ENCODE measurements at places on chromosomes 3 and 15. TPM values are rescaled to one million over a fixed set of nuclear protein-coding genes. Genes with fewer than 3 reads are reported as not detected.

CLEC3B gene
- 0.13 TPM for total RNA-seq

C3orf49 gene
- total RNA-seq, result not detected

FOXB1 gene
- total RNA-seq, result not detected

GOLGA8T gene
- 1.7 TPM for total RNA-seq

DAZL gene
- not detected for total RNA-seq

PLA2G4D gene
- not detected for total RNA-seq

SLC28A1 gene
- total RNA-seq, result 0.03 TPM

LRTM1 gene
- not detected for total RNA-seq

SLC22A13 gene
- total RNA-seq, result not detected

WNT7A gene
- 0.03 TPM for total RNA-seq

ITIH3 gene
- not detected for total RNA-seq

DPH6 gene
- total RNA-seq, result 12.7 TPM

SLC28A2 gene
- not detected for total RNA-seq

TGM4 gene
- 0.12 TPM for total RNA-seq

CLSTN2 gene
- total RNA-seq, result 0.02 TPM

LOXL1 gene
- total RNA-seq, result 1.2 TPM

CASR gene
- not detected for total RNA-seq

GMNC gene
- total RNA-seq, result not detected

PLXNA1 gene
- 20.5 TPM for total RNA-seq

MTMR10 gene
- total RNA-seq, result 19.4 TPM

C3orf85 gene
- not detected for total RNA-seq

GPR27 gene
- total RNA-seq, result 3.0 TPM

SLC27A2 gene
- total RNA-seq, result 32.9 TPM

CD200R1 gene
- total RNA-seq, result 0.12 TPM

PIGZ gene
- total RNA-seq, result 1.3 TPM

GP5 gene
- not detected for total RNA-seq

CLDN16 gene
- 0.03 TPM for total RNA-seq

BTLA gene
- not detected for total RNA-seq

SLCO3A1 gene
- 20.6 TPM for total RNA-seq

SPSB4 gene
- 0.15 TPM for total RNA-seq

DUOXA2 gene
- not detected for total RNA-seq

SAMD7 gene
- not detected for total RNA-seq

EPHA6 gene
- 0.14 TPM for total RNA-seq

SETD2 gene
- 28.6 TPM for total RNA-seq

MOBP gene
- total RNA-seq, result not detected

RAD18 gene
- total RNA-seq, result 15.5 TPM

GOLGA8J gene
- total RNA-seq, result not detected

ROBO1 gene
- 21.5 TPM for total RNA-seq

SAMMSON gene
- total RNA-seq, result not detected

GPR149 gene
- not detected for total RNA-seq

ARL14 gene
- 0.40 TPM for total RNA-seq

TEX55 gene
- total RNA-seq, result not detected

PP2D1 gene
- not detected for total RNA-seq

WNT5A gene
- total RNA-seq, result 1.2 TPM

OCA2 gene
- 0.11 TPM for total RNA-seq

TMEM158 gene
- total RNA-seq, result 11.2 TPM

DPPA2 gene
- total RNA-seq, result not detected

SST gene
- total RNA-seq, result not detected

PLA2G4E gene
- 0.03 TPM for total RNA-seq

ARF4 gene
- 160 TPM for total RNA-seq

GHSR gene
- total RNA-seq, result not detected

CLDN1 gene
- total RNA-seq, result 19.6 TPM

SNTN gene
- total RNA-seq, result not detected

SLC24A5 gene
- total RNA-seq, result not detected

UMPS gene
- 50.8 TPM for total RNA-seq

Data from A549 treated with Hydrocortisone at 1 μM for 4 hours (cell line).